Esophagus squamous epithelium (tissue), 5 donors: ENCODE measurements at places on chromosomes 12 and 14.

- no peak for DNase-seq
These were observed 211.3 kb upstream of the KRR1 start for GRCh38 chr12:75722714-75723200.

DNA sequence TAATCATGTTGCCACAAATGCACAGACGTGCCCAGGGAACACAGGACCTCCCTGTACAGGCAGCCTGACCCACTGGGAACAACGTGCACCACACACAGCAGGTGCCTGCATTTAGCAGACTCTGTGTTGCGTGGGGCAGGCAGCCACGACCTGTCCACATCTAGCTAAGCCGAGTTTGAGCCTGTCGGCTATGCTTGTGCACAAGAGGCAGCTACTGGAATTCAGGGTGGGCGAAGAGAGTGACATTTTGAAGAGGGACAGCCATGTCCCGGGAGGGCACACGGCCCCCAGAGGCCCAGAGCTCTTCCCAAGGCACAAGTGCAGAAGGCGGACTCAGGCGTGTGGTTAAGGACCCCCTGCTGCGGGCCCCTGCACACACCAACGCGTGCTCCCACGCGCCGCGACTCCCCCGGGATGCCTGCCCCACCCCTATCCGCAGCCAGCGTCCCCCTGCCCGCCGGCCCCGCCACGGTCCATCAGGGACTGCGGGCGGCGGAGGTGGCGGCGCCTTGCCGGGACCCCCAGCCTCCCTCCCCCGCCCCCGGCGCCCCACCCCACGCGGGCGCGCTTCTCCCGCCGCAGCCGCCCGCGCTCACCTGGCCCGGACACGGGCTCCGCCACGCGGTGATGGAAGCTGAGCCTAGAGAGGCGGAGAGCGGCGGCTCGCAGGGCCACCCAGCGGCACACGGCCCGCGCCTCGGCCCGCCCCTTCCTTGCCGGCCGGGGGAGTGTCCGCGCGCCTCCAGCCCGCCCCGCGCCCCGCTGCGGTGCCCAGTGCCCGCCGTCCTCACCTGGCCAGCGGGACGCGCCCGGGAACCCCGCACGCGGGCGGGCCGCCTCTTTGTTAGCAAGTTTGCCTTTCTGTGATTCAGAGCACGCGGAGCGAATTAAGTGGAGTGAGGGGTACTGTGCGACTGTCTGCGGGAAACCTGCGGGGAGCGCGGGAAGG, 125.3 kb upstream of the PRMT8 start:
- DNase-seq = no peak

GRCh38 chr12:51351913-51352532, 5.5 kb upstream of the CELA1 start:
- DNase-seq = no peak

DNA sequence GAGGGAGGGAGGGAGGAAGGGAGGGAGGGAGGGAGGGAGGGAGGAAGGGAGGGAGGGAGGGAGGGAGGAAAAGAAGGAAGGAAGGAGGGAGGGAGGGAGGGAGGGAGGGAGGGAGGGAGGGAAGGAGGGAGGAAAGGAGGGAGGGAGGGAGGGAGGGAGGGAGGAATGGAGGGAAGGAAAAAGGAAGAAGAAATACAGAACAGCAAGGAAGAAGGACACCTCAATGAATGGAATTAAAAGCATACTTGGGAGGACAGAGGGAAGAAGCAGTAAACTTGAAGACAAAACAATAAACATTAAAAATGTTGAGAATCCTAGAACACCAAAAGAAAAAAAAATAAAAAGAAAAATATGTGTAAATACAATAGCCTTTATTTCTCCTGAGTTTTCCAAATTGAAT, 6.2 kb downstream of the OR4Q2 start:
- no peak for DNase-seq

DNA sequence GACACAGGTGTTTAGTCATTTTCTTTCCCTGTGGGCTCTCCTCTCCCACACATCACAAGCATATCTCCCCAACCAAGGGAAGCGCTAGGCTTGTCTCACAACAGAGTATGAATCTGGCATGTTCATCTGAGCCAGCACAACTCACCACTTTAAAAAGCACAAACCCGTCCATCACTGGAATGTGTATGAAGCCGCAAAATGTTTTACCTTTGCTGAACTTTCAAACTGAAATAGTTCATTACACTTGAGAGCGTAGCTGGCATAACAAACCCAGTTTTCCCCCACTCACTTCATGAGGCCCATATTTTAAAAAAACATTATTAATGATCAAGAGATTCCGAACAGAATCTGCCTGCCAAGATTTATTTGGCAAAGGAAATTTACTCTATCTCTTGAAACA, 15.8 kb downstream of the NID2 start:
- no peak for DNase-seq

GRCh38 chr14:59337141-59337611, 128.0 kb downstream of the GPR135 start:
- DNase-seq = no peak

GRCh38 chr12:98388126-98388525, 127.3 kb upstream of the TMPO start:
- DNase-seq = no peak

DNA sequence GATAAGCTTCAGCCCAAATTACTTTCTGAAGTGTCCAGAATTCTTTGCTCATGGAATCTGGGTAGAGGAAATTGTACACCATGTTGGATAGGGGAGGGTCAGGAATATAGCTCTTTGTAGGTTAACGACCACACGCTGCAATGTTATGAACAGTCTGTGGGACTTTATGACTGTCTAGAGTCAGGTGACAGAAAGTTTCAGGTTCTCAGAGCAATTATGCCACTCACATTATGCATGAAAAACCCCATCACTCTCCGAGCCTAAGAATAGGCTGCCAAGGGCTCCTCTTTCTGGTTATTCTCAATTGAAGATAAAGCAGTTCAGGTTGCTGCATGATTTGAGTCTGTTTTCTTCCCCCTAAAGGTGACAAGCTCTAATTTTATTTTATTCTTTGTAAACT, 430.9 kb downstream of the ATP23 start:
- DNase-seq = no peak

GRCh38 chr12:41206298-41206697, 18.2 kb downstream of the PDZRN4 start:
- DNase-seq = no peak

GRCh38 chr14:54535126-54535525, 25.4 kb downstream of the CGRRF1 start:
- no peak for DNase-seq

DNA sequence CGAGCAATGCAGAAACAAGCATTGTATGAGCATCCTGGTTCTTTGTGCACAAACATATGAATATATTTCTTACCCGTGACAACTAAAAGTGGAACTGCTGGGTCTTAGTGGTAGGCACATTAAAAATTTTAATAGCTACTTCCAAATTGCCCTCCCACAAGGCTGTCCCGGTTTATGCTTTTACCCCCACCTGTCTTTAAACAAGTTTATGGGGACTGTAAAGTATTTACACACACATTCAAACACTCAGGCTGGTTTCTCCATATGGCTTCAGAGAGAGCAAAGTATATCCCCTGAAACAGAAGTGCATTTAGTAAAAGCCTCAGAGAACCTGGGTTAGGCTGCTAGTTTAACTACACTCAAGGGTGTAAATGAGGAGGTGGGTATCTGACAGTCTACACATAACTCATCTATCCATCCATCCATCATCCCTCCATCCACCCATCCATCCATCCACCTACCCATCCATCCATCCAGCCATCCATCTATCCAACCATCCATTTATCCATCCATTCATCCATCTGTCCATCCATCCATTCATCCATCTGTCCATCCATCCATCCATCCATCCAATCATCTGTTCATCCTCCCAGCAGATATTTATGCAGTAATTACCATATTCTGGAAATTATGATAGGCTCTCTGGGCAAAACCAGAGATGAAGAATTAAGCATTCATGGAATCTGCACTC, 75.7 kb upstream of the DICER1 start:
- DNase-seq = no peak
